NCI-H526 (cell line): ENCODE measurements at places on chromosomes 2 and 18.

DNA sequence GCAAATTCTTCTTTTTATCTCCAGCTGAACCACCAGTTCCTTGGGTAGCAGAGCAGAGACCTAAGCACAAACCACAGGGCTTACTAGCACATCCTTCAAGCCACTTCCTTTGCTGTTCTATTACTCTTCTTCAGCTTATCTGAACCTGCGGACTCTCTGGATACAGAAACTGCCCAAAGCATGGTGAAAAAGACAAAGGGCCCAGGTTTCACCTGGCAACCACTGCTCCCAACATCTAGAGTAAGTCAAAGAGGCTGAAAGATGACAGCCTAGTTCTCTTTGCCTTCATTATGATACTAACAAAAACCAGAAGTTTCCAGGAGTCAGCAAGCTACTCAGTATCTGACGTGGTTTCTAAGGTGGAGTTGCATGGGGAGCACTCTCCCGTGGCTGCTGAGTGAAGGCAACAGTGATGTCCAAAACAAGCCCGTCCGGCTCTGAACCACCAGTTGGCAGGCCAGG is 43.4 kb downstream of the KANSL3 start:
- DNase-seq: no peak

GRCh38 chr2:239253264-239253663 is 147.6 kb downstream of the HDAC4 start:
- DNase-seq: no peak

DNA sequence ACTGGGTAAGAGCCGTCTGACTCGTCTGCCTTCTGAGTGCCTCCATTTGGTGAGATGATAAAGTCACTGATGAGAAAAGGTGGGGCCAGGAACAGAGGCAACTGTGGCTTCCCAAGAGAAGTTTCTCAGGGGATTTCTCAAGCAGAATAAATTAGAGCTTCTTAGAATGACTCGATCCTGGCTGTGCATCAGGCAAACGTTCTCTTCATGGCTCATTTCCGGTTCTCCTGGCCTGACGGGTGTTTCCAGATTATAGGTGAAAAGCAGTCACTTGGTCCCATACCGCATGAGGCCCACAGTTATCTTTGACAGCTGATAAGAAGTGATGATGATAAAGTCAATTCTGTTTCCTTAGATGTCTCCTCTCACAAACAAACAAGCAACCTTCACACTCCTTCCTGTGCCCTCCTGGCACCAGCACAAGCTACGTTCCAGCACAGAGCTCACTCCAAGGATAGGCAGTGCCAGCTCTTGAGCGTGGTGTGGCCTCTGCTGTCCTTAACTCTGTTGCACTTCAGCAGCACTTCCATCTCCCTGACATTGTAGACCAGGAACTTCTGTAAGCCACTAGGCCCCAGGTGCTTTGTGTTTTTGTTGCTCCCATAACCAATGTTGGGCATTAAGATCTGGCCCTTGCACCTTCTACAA is 37.8 kb upstream of the KCNF1 start:
- DNase-seq: no peak

GRCh38 chr18:27763936-27764335 is 413.0 kb downstream of the CDH2 start:
- DNase-seq: no peak

- DNase-seq: no peak
Measured at GRCh38 chr2:9310377-9310776, 103.8 kb downstream of the ASAP2 start.

GRCh38 chr2:187372213-187372612 is 75.8 kb downstream of the CALCRL start:
- no peak for DNase-seq

DNA sequence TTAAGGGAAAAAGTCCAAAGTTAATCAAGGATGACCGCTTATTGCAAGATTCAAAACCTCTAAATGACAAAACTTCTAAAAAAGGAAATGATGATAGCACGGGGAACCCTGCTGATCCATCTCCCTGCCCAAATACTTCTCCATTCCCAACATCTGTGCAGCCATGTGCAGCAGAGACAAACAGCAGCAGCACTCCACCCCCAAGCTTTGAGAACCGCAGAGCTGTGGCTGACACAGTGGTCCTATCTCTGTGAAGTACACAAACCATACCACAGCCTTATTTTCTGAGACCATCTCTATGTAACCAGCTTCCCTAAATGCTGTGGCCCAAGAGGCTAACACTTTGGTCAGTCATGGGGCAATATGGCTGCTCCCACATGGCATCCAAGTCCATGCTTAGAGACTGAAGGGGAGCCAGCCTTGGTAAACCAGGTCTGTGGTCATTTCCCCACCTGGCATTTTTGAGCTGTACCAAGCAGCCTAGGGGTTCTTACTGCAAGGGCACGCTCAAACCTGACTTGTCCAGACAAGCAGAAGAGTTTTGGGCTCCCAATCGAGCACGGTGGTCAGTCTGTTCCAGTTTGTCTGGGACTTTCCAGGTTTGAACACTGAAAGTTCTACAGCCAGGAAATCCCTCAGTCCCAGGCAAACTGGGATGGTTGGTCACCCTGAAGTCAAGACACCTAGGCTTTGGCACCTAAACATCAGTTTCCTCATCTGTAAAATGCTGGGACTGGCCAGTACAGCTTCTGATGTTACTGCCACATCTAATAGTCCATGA is 17.1 kb upstream of the NFE2L2 start:
- no peak for DNase-seq

GRCh38 chr2:238895361-238895882 is 47.5 kb downstream of the TWIST2 start:
- DNase-seq: no peak

- no peak for DNase-seq
Measured at GRCh38 chr2:202841090-202841867, 30.3 kb downstream of the ICA1L start.

DNA sequence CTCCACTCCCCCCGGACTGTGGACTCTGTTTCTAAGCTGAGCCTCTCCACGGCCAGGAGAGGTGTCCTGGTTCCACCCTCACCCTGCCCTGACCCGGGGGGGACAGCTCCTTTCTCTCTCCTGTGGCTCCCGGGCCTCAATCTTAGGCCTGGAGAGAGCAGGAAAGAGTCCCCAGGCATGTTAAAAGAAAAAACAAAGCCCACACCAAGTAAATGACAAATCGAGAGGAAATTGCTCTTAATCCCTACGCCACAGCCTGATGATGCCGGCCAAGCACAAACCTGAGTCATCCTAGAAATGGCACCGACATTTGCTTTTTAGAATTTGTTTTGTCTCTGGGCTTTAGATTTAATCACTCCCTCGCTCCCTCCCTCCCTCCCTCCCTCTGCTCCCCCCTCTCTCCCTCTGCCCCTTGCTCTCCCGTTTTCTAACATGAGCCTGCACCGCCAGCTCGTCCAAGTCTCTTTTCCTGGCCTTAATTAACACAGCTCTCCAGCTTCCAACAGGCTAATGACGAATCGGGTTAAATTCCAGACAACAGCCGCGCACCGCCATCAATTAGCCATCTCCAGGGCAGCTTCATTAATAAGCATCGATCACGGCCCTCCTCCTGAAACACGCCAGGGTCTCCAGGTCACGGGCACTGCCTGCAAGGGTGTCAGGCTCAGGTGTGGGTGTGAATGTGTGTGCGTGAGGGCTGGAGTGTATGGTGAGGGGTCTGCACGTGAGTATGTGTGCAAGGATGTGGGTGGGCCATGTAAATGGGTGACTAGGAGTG is 230.8 kb downstream of the CELF4 start:
- no peak for DNase-seq

GRCh38 chr2:70141212-70141901 is 49.5 kb downstream of the C2orf42 start:
- DNase-seq: peak; percentile 99

GRCh38 chr2:232900811-232901735 is 31.0 kb downstream of the SNORC start:
- DNase-seq: no peak

DNA sequence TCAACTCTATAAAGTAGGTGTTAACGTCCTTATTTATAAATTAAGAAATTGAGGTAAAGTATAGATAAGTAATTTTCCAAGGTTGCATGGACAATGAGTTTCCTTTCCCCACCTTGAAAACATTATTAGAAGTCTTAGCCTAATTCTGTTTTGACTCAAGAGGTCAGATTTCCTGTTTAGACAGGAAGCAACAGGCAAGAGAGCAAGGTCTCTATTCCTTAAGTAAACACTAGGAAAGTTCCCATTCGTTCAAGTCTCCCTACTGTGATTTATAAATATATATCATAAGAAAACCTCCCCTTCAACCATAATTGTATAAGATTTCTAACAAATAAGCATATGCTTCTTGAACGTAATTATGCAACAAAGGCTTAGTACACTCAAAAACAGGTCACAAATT is 40.3 kb downstream of the CLASP1 start:
- DNase-seq: no peak

DNA sequence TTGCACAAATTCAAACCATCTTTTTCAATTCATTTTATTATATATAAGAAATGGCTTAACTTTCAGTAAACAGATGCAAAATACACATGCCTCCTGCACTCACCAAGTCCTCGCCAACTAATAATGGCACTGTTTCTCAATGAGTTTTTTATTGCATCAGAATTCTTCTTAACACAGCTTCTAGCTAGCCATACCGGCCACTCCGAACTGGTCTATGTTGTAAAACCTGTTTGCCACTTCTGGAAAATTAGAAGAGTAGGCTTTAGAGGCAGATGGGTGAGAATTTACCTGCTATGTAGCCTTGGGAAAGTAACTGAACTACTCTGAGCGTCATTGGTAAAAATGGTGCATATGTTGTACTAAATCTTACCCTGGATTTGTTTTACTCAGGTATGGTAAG is 100.6 kb upstream of the LHCGR start:
- DNase-seq: no peak

DNA sequence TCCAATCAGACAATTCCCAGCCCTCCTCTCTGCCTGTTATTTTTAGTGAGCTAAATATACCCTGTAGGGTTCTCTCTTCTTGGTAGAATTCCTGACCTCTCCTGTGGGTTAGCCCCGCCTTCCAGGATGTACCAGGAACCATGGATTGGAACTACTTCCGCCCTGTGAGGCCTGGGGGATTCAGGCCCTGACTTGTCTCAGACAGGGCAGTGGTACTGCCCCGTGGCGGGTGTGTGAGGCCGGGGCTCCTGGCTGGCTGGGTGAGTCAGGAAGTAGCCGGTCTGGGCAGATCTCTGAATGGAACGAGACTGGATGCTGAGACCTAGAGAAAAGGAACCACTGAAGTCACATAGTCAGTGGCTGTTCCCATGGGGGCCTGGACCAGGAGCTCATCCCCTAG is 50.5 kb downstream of the DYSF start:
- no peak for DNase-seq

DNA sequence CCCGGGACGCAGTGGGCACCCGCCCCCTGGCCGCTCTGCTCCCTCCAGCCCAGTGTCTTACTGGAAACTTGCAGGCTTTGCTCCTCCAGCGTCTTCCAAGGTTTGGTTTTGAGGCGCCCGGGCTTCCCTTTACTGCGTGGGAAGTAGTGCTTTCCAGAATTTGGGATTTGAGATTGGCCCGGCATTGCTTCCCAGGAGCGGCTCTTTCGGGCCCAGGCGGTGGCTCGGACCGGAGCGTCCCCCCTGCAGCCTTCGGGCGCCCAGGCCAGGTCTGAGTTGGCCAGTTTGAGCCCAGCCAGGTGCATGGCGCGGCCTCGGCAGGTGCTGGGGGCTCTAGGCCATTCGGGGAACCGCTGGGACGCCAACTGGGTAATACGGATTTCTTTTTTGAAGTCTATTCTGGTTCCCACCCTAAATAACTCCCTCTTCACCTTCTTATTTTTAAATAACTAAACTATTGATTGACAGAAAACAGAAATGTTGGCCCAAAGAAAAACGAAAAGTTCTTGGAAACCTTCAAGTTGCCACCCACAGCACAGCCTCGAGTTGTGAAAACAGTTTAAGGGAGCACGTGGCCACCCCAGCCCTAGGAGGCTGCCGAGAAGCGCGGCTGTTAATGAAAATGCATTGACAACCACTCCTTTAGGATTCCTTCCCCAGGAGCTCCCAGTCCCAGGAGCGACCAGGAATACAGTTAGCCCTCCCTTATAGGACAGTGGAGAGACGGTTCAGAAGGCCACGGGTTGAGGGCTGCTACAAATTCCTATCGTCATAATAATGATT is 766 bp downstream of the SNTG2 start:
- DNase-seq: no peak

- no peak for DNase-seq
Measured at GRCh38 chr18:54229421-54230059, 5.1 kb upstream of the MBD2 start.

DNA sequence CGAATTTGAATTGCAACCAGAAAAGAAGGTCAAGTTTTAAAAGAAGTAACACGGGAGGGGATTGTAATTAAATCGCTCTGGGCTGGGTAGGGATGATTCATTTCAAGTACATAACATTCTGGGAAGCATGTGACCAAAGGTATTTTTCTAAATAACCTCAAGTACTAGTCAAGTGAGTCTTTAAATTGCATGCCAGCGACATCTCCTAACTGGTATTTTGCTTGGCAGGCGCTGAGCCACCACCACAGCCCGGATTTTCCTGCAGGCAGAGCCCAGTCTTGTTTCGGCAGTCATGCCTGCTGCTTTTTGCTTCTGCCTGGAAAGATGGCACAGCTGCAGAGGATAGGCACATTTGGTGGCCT is 33.7 kb upstream of the NPAS2 start:
- DNase-seq: no peak

- no peak for DNase-seq
Measured at GRCh38 chr18:51623653-51624052, 426.2 kb upstream of the MEX3C start.

- DNase-seq: peak; percentile 94
Measured at GRCh38 chr2:39141334-39142271, 20.8 kb upstream of the SOS1 start.

GRCh38 chr2:48844417-48845155 is 89.1 kb upstream of the LHCGR start:
- no peak for DNase-seq

GRCh38 chr2:228705318-228705717 is 523.8 kb upstream of the SPHKAP start:
- no peak for DNase-seq
